ENCODE measurements at places on chromosomes 11 and 22.

DNA sequence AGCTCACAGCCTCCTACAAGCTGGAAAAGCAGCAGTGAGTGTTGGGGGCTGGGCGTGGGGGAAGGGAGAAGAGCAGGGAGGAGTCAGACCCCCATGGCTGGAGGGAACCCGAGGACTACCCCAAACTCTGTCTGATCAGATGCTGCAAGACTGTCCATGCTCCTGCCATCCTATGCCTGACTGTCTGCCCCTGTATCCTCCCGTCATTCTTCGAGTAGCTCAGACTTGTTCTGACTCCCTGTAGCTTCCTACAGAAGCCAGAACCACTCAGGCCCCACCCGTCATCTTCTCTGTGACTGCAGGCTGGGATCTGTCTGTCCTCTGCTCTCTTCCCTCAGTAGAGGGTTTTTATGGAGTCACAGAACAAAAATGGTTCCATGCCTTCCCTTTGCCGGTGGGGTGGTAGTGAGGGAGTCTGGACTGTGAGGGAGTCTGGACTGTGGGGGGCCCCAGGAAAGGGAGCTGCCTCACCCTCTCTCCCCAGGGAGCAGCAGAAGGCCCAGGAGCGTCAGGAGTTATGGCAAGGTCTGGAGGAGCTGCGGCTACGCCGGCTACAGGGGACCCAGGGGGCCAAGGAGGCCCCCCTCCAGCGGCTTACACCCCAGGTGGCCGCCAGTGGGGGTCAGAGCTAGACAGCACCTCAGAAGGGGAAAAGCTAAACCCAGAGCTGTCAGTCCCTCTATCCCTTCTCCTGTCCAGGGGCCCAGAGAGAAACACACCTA lies 2.3 kb downstream of the GPHA2 start:
- DNase-seq = no peak

DNA sequence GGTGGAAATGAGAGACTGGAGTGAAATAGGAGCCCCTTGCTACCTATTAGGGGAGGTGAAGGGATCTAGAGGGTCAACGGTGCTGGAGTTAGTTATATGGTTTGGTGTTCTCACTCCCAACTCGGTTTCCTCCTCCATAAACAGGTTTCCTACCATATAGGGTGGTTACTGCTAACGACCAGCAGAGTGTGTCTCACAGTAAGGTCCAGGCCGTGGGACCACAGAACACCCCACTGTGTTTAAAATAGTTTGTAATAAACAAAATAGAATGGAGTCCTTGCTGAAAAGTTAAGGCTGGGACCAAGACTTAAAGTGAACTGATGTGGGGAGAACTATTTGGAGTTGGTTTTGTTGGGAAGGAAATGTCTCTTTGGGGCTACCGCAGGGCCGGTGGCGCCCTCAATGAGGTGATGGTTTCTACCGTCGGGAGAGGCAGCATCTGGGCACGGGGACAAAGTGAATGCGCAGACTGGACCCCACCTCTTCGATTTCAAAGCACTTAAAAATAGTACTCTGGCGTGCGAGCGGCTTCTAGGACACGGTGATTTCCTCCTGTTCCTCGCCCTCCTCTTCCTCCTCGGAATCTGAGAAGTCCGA lies 4.5 kb downstream of the DBX1 start:
- DNase-seq = no peak

GRCh38 chr11:27545946-27546345 lies 39.4 kb upstream of the LIN7C start:
- no peak for DNase-seq

GRCh38 chr11:2550606-2550970 lies 105.8 kb downstream of the KCNQ1 start:
- no peak for DNase-seq

GRCh38 chr11:74684661-74685060 lies 46.6 kb downstream of the CHRDL2 start:
- DNase-seq = no peak

- DNase-seq = no peak
Observed at GRCh38 chr11:12800032-12800671, 125.9 kb downstream of the TEAD1 start.

DNA sequence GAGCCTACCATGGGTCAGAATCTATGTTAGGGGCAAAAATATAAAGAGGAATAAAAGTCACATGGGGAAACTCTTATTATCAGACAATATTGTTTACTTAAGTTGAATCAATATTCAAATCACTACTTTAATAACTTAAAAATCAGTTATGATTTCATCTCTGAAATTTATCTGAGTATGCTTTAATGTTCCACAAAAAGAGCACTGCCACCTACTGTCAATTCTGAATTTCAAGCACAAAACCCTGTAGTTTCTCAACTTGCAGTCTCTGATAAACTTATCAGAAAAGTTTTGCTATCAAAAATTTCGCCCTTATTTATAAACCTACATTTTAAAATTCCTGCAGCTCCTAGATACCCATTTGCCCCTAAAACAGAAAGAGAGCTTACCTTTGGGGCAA lies 47.3 kb downstream of the RDX start:
- DNase-seq = no peak

GRCh38 chr22:41957941-41958556 lies 6.1 kb downstream of the SMIM45 start:
- DNase-seq = no peak

DNA sequence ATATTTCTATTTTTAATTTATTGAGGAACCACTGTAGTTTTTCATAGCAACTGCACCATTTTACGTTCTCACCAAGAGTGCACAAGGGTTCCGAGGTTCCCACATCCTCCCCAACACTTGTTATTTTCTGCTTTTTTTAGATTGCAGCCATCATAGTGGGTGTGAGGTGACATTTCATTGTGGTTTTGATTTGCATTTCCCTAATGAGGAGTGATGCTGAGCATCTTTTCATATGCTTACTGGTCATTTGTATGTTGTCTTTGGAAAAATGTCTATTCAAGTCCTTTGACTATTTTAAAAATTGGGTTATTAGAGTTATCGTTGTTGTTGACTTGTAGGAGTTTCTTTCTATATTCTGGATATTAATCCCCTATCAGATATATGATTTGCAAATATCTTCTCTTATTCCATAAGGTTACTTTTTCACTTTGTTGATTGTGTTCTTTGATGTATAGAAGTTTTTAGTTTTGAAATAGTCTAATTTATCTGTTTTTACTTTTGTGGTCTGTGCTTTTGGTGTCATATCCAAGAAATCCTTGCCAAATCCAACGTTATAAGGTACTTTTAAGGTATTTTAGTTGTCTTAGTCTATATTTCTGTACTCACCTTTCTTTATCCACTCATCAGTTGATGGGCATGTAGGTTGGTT lies 9.0 kb downstream of the NEAT1 start:
- no peak for DNase-seq
